ENCODE measurements at places on chromosomes 7 and 10.

- DNase-seq: no peak
Observed at GRCh38 chr7:22267930-22268615, 88.9 kb downstream of the RAPGEF5 start.

DNA sequence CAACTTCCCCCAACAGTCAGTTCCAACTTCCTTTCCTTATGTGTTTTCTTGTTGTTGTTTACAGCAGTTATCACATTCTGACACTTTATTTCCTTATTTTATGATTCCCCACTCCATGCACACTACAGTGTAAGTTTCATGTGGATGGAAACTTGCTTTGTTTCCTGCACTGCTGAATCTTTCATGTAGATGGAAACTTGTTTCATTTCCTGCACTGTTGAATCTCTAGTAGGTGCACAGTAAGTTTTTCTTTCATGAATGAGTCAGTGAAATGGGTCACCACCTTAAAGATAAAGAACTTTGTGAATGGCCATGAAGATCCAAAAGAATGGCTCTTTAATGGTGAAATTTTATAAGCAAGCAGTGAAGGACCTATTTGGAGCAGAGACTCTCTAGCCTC lies 61.4 kb downstream of the SHOC2 start:
- DNase-seq: no peak

DNA sequence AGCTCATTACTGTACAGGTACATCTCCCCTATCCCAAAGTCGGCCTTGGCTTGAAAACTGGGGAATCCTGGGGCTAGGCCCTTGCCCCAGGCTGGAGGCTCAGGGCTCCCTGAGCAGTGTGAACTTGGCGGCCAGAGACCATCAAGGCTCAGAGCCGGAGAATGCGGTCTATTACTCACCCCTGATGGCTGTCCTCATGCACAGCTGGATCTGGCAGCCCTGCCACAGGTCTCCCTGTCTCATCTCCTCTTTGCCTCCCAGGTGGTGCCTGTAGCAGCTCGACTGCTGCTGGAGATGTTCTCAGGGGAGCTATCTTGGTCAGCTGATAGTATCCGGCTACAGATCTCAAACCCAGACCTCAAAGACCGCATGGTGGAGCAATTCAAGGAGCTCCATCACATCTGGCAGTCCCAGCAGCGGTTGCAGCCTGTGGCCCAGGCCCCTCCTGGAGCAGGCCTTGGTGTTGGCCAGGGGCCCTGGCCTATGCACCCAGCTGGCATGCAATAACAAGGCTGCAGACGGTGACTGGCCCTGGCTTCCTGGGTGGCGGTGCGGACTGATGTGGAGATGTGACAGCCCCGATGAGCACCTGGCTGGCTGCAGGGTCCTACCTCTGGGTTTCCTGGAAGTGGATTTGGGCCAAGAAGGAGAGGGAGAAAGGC lies 10.7 kb downstream of the IRF5 start:
- peak; percentile 24 for DNase-seq

DNA sequence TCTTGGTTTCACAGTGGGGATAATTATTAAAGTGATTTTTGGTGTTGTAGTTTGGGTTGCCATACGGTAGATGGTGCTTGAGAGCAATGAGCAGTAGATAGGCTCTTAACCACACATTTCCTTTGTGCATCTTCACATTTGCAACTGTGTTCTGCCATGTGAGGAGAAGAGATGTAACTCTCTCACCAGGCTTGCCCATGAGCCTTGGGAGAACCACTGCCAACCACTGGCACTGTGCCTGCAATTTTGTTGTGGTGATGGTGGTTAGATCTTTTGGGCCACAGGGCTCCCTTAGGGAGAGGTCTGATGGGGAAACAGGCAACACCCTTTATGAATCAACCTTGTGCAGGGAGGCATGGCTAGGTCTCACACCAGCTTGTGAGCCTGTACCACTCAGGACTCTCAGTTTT lies 204.3 kb downstream of the CCDC7 start:
- peak; percentile 54 for DNase-seq

DNA sequence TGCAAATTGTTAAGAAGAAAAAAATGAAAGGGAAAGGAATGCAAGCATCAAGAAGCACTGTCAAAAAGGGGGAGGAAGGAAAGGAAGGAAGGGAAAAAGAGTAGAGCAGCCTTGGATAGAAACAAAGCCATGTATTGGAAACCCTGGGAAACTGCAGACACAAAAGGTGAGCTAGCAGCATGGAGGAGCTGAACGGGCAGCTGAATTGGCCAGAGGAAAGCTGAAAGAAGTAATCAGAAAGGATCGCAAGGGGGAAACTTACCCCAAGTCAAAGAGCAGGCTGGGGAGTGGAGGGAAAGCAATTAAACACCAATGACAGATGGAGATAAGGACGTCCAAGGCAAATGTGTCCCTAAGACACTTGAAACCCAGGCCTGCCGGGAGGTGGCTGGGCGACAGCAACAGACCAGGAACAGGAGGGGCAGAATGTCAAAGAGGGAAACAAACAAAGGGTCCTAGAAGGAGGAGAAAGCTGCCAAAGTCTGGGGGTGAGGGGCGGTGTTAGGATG lies 93.8 kb upstream of the SVIL start:
- no peak for DNase-seq

DNA sequence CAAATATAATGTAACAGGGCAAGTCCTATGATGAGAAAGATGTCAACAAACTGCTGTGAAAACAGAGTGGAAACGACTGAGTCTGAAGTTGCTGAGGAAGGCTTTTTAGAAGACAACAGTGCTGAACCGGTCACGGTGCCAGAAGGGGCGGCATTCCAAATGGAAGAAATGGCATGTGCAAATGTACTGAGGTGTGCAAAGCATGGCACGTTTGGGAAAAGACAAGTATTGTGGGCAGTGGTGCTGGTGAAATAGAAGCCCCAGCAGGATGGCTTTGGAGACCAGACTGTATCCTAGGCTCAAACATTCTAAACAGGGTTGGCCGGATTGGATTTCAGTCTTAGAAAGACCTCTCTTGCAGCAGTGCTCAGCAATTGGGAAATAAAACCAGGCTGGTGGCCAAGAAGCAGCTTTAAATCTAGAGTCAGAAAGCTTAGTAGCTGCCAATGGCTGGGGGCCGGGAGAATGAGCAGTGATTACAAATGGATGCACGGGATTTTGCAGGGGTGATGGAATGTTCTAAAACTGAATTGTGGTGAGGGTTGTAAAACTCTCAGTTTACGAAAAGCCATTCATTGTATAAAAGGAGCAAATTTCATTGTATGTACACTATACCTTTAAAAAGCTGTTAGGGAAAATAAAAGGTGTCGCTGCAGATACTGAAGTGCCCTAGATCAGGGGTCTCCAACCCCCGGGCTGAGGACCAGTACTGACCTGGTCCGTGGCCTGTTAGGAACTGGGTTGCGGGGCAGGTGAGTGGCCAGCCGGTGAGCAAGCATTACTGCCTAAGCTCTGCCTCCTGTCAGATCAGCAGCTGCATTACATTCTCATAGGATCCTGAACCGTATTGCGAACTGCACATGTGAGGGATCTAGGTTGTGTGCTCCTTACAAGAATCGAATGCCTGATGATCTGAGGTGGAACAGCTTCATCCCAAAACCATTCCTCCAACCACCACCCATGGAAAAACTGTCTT lies 141.6 kb downstream of the HIBADH start:
- DNase-seq: no peak

GRCh38 chr7:54769203-54769602 lies 10.2 kb upstream of the SEC61G start:
- peak; percentile 30 for DNase-seq

DNA sequence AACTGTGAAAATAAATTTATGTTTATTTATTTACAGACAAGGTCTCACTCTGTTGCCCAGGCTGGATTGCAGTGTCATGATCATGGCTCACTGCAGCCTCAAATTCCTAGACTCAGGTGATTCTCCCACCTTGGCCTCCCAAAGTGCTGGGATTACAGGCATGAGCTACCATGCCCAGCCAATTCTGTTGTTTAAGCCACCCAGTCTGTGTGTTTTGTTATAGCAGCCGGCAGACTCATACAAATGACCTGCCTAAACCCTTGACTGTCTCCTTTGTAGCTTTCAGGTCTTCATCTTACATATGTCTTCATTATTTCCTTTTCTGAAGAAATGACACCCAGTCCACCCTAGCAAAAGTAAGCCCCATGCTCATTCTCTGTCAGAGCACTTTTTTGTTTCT lies 43.8 kb upstream of the KMT2C start:
- DNase-seq: no peak

DNA sequence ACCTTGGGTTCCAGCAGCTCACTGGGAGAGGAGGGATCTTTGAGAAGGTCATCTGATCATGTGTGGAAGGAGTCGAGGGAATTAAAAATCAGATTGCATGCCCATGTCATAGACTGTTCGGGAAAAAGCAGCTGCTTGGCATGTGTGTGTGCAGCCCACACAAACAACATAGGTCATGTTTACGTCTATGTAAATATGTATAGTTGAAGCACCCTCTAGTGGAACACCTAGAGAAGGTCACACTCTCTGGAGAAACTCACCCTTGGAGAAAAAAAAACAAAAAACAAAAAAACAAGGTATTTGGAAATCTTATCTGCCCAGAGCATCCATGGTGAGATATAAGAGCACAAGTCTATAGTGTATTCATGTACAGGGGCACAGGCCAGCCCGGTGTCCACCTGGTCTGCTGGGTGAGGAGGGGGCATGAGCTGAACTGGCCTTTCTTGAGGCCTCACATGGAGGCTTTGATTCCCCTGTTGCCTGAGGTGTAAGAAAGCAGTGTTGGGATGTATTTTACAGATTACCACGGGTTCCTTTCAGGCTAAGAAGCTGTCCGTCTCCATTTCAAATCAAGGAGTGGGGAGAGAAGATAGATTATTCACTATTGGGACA lies 98.0 kb downstream of the NPY start:
- DNase-seq: peak; percentile 27

- DNase-seq: no peak
Observed at GRCh38 chr10:131017566-131018285, 293.8 kb downstream of the TCERG1L start.

DNA sequence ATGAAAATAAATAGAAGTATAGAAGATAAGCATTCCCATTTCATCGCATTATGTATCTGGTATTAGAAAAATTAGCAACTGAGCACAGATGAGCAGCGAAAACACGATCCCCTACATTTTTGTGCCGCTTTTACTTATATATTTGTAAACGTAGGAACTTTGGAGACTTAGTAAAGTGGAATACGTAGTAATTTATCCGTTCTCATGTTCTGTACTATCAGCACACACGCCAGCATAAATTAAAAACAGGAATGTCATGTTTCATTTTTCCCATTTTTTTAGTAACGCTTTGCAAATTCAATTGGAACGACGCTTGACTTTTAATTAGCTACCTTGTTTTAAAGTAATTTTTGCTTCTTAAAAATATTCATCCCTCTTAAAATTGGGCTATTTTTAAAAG lies 2.4 kb downstream of the ZNRF2 start:
- no peak for DNase-seq

GRCh38 chr10:22856444-22857074 lies 71.3 kb upstream of the ARMC3 start:
- DNase-seq: no peak

DNA sequence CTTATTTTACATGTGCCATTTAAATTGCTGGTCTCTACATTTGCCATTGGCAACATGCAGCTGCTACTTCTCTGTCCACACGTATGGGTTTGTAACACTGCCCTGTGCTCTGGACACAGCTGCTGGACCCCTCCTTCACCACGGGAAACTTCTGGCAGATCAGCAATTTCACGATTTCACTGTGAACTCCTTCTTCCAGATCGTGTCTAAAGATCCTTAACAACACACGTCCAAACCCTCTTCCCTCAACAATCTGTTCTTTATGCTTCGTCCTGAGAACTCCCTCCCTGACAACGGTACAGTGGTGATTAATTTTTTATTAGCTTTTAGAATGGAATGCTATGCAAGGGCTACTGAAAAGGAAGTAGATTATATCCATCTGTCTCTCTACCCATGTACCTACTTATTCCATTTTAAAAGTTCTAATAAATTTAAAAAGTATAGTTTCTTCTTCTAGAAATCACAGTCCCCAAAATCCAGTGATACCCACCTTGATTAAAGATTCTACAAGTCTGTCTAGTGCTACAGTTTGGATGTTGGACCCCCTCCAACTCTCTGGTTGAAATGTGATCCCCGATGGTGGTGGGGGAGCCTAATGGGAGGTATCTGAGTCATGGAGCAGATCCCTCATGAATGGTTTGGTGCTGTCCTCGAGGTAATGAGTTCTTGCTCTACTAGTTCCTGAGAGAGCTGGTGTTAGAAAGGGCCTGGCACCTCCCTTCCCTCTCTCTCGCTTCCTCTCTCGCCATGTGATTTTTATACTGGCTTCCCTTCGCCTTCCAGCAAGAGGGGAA lies 81.0 kb downstream of the KIAA1549 start:
- peak; percentile 83 for DNase-seq

DNA sequence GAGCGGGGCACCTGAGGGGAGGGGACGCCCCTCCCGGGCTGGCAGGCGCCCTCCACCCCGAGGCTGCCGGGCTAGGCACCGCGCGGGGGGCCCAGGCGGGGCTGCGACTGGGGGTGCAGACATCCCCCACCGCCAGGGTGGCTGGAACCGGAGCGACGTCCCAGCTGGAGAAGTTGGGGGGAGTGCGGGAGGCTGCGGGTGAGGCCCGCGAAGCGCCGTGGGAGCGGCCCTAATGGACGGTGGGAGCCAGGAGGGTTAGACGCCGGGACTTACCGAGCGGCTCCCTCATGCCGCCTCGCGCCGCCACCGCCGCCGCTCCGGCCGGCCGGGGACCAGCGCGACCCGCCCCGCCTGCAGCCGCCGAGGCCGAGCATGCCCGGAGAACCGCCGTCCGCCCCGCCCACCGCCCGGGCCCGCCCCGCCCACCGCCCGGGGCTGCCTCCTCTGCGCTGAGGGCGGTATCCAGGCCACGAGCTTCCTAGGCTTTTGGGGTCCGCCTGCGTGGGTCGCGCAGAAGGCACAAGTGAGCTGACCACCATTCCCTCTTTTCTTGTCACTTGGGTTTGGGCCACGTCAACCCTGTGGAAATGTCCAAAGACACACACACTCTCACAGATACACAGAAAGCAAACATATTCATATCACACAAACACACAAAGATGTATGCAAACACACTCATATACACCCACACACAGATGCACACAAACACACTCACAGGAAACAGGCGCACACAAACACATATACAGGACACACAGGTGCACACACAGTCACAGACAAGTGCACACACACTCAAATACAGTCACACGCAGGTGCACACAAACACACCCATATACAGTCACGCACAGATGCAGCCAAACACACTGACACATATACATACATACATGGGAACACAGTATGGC lies at the start of gene JCAD:
Gene JCAD, minus strand, starts transcription at position 378 of the 899 bp plus-strand sequence. CDS start 11,774 bp downstream, outside the sequence.
- DNase-seq: no peak

GRCh38 chr10:62464308-62464707 lies 90.1 kb downstream of the ZNF365 start:
- no peak for DNase-seq

GRCh38 chr10:31820096-31820495 lies 108.5 kb downstream of the ARHGAP12 start:
- no peak for DNase-seq

DNA sequence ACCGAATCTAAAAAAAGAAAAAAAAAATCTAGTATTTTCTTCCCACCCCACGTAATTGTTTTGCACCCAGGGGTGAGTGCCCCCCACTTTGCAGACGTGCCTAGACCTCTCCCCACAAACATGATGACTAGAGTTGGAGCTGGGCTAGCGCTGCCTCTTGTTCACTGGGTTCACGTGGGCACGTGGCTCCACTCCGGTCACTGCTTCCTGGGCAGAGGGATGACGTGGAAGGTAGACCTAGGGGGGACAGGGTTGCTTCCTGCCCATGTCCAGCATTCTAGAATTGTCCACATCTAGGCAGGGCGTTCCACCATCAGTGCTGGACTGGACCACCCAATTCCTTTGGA lies 861 bp upstream of the LIMK1 start:
- DNase-seq: no peak

All from M059J (cell line).